ENCODE measurements at places on chromosomes 4 and X.

- DNase-seq = no peak
Observed at GRCh38 chr4:7044137-7044930, 1.2 kb downstream of the TADA2B start.

DNA sequence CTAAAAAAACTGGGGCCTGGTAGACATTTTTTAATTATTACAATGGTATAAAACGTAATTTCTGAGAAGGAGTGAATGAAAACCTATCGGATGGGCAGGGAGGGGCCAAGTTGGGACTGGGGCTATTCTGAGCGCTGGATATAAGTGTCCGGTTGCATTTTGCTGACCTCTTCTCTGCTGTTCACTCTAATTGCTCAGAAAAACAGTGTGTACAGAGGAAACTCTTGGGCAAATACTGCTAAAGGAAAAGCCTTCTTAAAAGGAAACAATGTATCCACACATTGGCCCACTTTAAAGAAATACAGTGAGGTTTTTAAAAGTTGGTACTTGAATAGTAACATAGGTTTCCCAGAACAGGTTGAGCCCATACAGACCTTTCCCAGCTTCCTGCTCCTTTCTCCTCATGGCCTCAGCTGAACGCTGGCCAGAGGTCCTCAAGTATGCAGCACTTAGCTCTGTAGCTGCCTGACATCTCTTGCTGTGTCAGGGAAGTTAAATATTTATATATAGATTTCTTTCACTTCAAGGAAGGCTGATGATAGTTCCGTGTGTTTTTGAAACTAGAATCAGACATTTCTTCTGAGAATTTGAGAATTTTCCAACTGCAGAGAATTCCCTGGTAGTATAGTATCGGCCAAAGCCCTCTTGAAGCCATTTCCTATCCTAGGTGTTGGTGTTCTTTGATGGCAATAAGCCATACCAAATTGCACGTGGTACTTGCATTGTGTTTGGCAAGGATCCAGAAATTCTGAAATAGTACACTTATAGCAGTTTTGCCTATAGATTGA, 97.1 kb upstream of the SLC4A4 start:
- no peak for DNase-seq

DNA sequence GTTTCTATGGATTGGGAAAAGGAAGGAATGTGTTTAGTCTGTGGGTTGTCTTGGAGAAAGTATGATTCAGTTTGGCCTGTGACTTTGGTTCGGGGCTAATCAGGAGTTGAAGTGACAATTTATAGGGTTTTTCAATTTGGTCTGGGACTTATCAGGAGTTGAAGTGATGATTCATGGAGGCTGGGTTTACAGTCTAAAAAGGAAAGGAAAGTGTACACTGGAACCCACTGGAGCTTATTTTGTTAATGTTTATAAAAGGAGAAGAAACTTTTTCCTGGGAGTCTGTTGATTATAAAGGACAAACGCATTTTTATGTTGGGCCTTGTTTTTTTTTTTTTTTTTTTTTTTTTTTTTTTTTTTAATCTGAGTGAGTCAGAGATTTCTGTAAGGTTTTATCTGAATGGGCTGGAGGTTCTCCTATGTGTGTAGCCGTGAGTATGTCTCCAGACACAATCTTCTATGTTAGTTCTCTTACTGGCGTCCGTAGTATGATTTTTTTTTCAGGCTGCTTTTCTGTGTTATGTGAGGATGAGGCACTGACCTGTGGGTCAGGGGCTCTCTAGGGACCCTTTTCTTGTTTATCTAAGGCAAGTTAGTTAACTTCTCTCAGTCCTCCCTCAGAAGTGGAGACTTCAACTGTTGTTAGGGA, 33.0 kb upstream of the RAB9B start:
- no peak for DNase-seq

DNA sequence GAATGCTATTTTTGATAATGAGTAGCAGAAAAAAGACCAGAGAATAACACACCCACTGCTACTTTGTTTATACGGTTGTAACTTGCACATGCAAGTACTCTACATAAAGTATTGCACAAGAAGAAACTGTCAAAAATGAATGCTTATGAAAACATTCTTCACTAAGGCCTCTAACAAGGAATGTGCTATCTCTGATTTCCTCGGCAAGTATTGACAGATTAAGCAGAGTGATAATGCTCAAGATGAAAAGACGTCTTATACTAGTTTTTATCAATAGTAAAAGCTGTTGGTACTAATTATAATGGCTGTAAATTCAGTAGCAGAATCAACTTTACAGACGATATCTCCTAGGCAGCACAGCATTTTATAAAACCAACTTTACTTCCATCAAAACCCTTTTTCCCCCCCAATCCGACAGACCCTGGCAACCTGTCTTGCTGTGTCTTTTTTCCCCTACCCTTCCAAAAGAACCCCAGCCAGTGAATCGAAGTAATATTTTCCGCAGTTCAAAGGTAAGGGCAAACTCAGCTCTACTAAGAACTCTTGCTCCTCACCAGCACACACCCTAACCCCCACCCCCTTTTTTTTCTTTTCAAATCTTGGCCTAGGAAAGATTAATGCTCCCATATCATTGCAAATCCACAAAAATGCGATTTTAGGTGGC, 1.5 kb downstream of the FRYL start:
- DNase-seq = no peak

- no peak for DNase-seq
Observed at GRCh38 chr4:147532896-147533295, 52.0 kb downstream of the EDNRA start.

GRCh38 chrX:140765043-140765784, 55.7 kb downstream of the LINC00632 start:
- DNase-seq = no peak

GRCh38 chr4:116880625-116881024, 204.8 kb downstream of the TRAM1L1 start:
- DNase-seq = no peak

DNA sequence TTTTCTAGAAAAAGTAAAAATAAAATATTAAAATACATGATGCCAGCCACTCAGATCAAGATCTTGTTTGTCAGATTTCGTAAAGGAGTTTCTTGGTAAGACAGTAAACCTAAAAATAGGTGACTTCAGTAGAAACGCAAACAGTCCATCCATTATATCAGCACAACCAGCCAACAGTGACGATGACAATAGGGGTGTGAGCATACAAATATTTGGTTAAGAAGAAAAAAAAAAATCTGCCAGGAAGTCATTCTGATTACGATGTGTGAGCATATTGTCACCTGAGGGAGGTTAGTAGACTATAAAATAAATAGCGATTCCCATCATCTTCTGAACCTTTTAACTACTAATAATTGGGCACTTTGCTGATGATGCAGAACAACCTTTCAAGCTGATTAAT, 37.6 kb downstream of the SLC7A11 start:
- DNase-seq = no peak

DNA sequence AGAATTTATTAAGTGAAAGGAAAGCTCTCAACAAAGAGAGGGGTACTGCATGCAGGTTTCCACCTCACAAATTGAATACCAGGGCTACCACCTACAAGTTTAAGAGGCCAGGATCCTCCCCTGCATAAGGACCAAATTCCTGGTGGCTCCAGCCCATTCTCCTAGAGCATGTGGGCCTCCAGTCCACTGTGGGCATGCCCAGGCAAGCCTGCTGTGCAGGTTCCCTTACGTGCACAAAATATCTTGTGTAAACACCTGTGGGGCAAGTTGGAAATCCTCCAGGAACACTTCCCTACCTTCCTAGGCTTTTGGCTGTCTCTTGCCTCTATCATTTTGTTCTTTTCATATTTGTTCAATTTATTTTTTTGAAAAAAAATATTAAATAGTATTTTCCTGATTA, 724.3 kb downstream of the ARAP2 start:
- DNase-seq = no peak

DNA sequence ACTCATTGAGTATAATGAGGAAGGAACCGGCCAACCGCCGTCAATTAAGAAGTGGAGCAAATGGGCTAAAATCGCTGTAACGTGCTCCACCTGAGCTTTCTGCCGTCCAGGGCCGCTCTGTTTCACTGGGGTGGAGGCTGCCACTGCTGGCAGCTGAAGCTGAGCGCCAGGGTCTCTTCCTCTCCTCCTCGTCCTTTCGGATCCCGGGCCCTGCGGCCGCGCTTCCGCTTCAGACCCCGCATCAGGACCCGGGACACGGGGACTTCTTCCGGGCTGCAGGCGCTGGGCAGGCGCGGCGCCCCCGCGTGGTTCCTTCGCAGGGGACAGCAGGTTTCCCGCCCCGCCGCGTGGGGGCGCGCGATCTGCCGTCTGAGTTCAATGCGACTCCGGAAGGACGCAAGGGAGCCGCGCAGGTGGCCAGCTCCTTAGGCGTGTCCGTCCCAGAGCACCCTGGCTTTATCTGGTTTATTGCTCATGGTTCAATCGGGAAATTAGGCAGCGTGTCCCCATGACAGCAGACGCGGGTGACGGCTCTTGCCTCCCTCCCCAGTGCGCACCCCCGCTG, 519.8 kb downstream of the TRIML1 start:
- no peak for DNase-seq

- DNase-seq = no peak
Observed at GRCh38 chr4:44701037-44701436, 22.8 kb downstream of the GUF1 start.

GRCh38 chrX:67784712-67785111, 240.9 kb downstream of the AR start:
- DNase-seq = no peak

GRCh38 chrX:27890611-27891010, 82.8 kb downstream of the MAGEB10 start:
- no peak for DNase-seq

DNA sequence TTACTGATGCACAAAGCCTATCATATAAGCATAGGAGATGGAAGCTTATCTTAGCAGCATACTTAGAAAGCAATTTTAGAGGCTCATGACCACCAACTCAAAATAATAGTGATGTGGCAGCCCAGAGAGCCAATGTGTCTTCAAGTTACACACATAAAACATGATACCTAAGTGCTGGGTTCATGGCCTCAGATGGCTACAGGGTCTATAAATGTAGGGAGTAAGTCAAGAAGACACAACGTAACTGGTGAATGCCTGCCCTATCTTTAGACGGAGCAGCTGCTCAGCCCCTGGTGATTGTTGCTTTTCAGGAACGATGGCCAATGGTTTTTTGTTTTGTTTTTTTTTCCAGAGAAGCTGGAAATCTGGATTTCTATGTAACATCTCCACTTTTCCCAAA, 42.8 kb downstream of the RNF150 start:
- DNase-seq = no peak

DNA sequence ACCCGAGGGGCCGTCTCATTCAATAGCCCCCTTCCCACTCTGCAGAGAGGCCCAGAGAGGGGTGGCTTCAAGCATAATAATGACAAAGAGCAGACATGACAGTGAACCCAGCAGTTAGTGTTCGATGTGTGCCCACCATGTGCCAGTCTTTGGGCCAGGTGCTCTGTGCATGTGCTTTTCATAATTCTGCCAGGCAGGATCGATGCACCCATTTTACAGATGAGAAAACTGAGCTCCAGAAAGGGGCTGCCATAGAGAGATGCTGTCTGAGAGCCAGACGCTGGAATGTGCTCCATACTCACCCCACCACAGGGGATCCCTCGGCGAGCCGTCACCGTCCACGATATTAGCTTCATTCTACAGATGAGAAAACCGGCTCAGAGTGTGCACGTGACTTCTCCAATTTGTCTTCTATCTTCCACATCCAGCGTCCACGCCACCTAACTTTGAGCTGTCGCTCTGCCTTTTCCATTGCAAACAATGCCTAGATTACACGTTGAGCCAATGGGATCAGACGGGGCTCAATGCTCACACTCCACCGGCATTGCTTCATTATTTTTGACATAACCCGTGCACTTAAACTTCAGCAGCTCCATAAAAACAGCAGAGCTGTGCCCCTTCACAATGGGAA, 8.2 kb downstream of the ADRA2C start:
- no peak for DNase-seq

DNA sequence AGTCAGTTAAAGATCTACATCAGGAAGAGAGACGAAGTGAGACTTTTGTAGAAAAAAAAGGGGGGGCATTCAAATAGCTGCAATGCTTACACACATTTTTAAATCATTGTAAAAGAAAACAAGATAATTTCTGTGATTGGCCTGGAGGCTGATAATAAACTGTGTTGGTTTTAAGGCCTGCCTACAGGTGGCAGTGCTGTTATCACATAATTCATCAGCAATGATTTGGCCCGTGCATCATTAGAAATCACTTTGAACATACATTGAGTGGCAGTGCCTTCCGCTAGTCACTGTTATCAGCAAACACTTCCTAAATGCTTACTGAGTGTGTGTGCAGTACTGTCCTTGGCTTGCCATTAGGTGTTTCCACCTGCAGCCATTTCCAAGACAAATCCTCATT, 831.9 kb downstream of the TRIML1 start:
- no peak for DNase-seq

GRCh38 chr4:105257817-105258495, 111.3 kb downstream of the TET2 start:
- DNase-seq = no peak

GRCh38 chr4:87540146-87541058, 11.2 kb upstream of the SPARCL1 start:
- DNase-seq = no peak

DNA sequence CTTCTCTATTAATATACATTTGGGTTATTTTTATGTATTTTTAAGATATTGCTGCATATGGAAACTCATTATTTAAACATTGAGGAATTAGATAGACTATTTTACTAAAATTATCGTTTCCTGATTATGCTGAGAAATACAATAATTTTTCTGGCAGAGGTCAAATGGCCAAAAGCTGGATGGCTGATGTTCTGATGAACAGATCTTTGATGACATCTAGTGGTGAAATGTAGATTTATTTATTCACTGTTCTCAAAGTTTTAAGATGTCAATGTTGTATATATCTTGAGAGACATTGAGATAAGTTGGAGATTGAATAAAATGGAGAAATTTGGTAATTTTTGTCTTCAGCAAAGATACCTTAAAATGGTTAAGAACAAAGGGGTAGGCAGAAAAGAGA, 96.2 kb downstream of the UGT8 start:
- DNase-seq = no peak

DNA sequence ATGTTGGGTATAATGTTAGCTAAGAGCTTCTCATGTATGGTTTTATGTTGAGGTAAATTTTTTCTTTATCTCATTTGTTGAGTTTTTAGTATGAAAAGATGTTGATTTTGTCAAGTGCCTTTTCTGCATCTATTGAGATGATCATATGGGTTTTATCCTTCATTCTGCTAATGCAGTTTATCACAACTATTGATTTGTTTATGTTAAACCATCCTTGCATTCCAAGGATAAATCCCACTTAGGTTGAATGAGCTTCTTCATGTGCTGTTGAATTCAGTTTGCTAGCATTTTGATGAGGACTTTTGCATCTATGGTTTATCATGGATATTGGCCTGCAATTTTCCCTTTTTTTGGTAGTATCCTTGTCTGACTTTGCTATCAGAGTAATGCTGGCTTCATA, 93.3 kb downstream of the SYTL5 start:
- no peak for DNase-seq

GRCh38 chr4:133377286-133377685, 228.2 kb downstream of the PCDH10 start:
- no peak for DNase-seq
